ENCODE measurements at places on chromosomes 3 and 15. TPM values are rescaled to one million over a fixed set of nuclear protein-coding genes. Genes with fewer than 3 reads are reported as not detected.

DNA sequence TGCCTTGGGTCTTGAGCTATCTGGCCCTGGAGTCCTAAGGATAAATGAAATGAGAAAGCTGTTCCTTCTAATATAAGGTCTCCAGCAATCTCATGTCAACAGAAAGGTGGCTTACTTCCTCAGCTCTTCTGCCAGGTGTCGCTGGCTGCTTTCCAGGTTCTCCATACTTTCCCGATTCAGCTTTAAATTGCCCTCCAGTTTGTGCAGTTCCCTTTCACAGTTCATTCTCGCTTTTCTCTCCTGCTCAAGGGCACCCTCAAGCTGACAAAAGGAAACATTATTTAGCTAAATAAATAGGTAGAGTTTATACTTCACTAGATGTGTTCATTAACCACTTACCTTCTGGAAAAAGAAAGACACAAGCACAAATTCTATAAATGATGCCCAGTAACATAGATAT, 73.0 kb downstream of the MYH15 start:
- H3K27me3 ChIP-seq = peaks cover 2% of the 10 kb centered on the region
- H3K27ac ChIP-seq = no peak overlapping the region
- no peak for DNase-seq
- peaks cover 15% of the 10 kb centered on the region for H3K36me3 ChIP-seq
- no peak overlapping the region for H3K4me3 ChIP-seq
- no peaks in the 10 kb centered on the region for H3K4me1 ChIP-seq

DNA sequence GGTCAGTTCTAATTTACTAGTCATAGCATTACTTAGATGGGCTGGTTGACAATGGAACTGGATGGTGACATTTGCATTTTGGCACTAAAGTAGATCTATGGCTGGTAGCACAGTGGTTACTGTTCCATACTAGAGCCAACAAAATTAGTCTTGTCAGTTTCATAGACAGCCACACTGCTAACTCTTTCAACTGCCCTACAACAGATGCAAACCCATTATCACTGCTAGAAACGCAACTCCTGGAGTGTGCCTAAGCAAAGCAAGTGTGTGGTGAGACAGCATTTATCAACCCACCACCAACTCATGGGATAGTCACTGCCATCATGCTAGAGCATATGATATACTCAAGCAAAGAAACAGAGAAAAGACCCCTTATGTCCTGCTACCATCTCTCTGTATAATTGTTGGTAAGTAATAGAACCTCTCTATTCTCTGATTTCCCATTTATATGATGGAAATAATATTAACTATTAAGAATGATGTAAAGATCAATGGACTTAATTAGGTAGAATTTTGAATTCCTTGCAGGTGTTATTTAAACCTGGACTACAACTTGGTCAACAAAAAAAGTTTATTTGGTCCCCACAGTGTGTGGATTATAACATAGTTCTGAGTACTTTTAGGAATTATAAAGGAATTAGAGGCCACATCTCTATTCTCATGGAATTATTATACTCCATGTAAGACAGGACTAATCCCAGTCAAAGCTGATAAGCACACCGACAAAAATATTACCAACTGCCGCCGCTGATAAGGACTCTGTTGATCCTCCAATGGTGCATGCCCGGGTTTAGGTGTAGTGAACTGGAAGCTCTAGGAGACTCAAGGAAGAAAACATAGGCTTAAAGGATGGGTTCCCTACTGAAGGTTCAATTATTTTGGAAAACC, 19.9 kb upstream of the ABHD5 start:
- H3K27ac ChIP-seq = no peak overlapping the region
- H3K4me1 ChIP-seq = no peaks in the 10 kb centered on the region
- H3K36me3 ChIP-seq = no peaks in the 10 kb centered on the region
- no peak for DNase-seq
- peaks cover 13% of the 10 kb centered on the region for H3K27me3 ChIP-seq

DNA sequence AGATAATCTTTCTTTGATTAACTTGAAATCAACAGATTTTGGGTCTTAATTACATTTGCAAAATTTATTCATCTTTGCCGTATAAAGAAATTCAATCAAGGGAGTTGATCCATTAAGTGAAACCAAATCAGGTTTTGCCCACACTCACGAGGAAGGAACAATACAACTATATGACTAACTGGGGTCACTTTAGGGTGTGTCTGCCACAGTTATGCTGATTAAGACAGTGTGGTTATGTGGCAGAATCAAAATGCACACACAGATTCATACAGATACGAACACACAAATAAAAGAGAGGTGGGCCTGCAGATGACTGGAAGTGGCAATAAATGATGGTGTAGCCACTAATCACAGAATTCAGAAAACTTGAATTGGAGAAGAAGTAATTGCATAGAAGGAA, 543.5 kb downstream of the GABRG3 start:
- H3K27me3 ChIP-seq = no peaks in the 10 kb centered on the region
- H3K36me3 ChIP-seq = peaks cover 13% of the 10 kb centered on the region
- no peaks in the 10 kb centered on the region for H3K4me1 ChIP-seq
- H3K4me3 ChIP-seq = no peak overlapping the region
- no peak for DNase-seq
- H3K27ac ChIP-seq = no peak overlapping the region

DNA sequence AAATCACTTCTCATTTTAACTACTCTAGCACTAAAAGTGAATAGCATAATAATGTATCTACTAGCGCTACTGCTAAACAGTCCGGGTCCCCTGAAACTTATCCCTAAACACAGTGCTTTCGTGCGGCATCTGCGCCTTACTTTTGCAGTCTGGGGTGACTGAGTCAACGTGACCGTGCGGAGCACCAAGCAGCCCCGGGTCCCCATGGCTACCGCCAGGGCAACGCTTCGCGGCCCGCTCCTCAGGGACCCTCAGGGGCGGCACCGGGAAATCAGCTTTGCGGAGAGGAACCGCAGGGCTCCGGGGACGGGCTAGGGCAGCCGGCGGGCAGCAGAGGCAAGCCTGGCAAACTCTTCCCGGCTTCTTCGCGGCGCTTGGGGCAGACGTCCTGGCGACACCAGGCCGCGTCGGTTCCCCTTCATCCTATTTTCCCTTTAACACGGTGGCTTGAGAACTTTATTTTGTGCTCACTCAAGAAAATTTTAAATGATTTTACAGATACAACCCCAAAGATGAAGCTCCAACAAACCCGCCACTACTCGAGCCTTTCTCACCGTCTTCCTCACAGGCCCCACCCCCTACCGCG, 757 bp upstream of the DIPK2A start:
- peak overlapping the region; percentile 89 for H3K4me3 ChIP-seq
- peaks cover 6% of the 10 kb centered on the region for H3K27me3 ChIP-seq
- DNase-seq = peak; percentile 52
- peaks cover 34% of the 10 kb centered on the region for H3K4me1 ChIP-seq
- no peaks in the 10 kb centered on the region for H3K36me3 ChIP-seq

DNA sequence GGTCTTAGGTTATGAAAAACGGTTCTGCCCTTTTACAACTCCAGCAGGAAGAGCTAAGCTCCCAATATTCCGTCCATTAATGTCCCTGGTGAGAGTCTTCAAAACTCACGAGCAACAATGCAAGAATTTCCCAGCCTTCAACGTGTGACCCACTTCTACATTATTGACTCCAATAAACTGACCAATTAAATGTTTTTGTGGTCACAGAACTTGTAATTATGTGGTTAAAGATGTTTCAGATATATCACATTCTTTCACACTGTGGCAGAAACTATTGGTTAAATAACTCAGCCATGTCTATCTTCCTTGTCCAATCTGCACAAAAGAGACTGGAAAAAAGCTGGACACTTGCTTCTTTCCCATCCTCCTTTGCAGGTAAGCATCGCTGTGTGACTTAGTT, 286.6 kb upstream of the ADAMTS9 start:
- H3K27ac ChIP-seq = no peak overlapping the region
- no peak for DNase-seq
- H3K36me3 ChIP-seq = no peaks in the 10 kb centered on the region
- no peaks in the 10 kb centered on the region for H3K27me3 ChIP-seq

- DNase-seq = no peak
- H3K27me3 ChIP-seq = peaks cover 40% of the 10 kb centered on the region
- H3K27ac ChIP-seq = no peak overlapping the region
- H3K36me3 ChIP-seq = peaks cover 4% of the 10 kb centered on the region
- H3K4me3 ChIP-seq = peak overlapping the region; percentile 65
- H3K4me1 ChIP-seq = peaks cover 34% of the 10 kb centered on the region
Measured at GRCh38 chr3:184601576-184602371, 40.2 kb downstream of the EPHB3 start.

- H3K27ac ChIP-seq = no peak overlapping the region
- H3K27me3 ChIP-seq = peaks cover 21% of the 10 kb centered on the region
- H3K36me3 ChIP-seq = peaks cover 10% of the 10 kb centered on the region
- no peak for DNase-seq
- H3K4me3 ChIP-seq = no peak overlapping the region
- no peaks in the 10 kb centered on the region for H3K4me1 ChIP-seq
Measured at GRCh38 chr15:26295336-26296085, 432.4 kb upstream of the ATP10A start.

ROPN1B gene
- not detected for total RNA-seq

KCNAB1 gene
- total RNA-seq = 0.16 TPM
